ENCODE measurements at places on chromosomes 2 and 18.

DNA sequence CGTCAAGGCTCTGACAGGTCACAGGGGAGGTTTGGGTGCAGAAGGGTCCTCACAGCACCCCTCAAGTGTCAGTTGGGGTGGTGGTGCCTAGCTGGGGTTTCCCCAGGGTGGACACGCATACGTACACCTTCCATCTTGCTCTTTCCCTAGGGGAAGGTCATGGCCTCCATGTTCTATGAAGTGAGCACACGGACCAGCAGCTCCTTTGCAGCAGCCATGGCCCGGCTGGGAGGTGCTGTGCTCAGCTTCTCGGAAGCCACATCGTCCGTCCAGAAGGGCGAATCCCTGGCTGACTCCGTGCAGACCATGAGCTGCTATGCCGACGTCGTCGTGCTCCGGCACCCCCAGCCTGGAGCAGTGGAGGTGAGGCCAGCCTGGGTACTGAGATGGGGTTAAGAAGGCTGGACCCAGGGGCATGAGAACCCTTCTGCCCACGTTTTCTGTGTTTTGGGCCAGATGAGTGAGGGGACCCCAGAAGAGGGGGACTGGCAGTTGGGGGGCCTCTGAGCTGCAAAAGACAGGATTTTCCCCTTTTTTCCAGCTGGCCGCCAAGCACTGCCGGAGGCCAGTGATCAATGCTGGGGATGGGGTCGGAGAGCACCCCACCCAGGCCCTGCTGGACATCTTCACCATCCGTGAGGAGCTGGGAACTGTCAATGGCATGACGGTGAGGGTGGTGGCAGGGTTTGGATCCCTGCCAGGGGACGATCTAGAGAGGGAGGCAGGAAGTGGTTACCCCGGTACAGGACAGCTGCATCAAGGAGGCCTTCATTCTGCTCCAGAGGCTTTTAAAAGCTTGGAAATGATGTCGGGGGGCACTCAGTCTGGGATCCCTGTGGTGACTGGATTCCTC is 20.9 kb downstream of the SLC30A3 start:
- DNase-seq = no peak

DNA sequence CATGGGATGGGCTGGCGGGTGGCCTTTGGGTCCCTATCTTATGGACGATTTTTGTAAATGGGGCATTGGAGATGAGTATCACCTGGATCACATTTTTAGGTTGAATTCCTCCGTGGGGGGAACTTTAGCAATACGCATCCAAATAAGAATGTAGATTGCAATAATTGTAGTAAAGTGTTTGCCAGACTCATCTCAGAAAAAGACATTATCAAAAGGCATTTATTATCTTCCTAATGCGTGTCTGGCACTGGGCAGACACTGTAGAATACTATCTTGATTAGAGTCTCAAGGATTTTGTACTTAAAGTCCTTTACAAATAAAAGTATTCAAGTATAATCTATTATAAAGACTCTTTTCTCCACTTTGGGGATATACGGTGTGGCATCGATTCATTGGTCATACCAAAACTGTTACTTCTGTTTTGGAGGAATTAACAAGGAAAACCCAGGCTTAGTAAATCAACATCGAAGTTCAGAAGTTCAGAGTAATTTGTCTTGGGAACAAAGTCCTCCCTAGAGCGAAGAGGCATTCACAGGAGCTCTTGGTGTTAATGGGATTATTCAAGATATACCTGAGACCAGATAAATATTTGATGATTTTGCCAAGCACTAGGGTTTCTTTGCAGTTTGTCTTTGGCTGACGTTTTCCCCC is 578 bp upstream of the ACKR3 start:
- DNase-seq = no peak

DNA sequence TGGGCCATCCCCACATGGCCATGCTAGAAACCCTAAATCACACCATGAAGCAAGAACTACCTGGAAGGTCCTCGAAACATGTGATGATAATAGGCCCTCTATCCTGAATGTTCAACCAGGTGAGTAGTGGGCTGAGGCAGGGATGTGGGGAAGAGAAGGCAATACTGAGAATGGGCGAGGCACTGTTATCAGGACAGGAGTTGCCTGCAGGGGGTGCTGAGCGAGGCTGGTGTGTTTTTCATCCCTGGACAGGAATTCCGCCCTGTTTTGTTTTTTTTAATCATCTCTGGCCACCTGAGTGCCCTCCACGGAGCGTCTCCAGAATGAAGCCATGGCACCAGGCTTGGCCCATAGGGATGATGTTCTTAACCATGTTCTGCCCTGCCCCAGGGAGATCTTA is 103.0 kb upstream of the SOX11 start:
- no peak for DNase-seq

DNA sequence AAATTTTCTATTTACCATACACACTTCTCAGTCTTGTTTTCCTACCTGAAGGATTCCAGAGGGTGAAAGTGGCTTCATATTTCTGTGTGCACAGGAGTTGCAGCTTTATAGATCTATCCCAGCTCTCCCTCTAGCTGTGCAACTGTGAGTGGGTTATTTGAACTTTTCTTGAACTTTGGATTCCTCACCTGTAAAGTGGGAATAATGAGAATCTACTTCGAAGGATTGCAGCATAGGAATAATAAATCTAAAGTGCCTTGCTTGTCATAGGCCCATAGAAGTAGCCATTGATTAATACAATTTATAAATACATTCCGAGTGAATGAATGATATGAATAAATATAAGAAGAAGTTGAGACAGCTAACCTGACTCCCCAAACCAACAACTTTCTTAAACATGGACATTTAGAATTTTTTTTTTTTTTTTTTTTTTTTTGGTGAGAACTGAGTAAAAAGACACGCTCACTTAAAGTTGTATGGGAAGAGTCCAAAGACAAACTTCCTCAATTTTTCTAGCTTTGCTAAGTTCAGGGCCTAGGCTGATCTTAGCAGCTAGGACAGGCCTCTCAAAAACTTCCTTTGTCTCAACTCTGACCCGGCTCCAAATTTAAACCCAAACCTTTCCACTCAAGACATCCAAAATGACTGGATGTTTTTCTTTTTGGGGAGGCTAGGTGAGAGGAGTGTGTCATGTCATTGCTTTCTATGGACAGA is 203.3 kb upstream of the FBXO11 start:
- DNase-seq = no peak

DNA sequence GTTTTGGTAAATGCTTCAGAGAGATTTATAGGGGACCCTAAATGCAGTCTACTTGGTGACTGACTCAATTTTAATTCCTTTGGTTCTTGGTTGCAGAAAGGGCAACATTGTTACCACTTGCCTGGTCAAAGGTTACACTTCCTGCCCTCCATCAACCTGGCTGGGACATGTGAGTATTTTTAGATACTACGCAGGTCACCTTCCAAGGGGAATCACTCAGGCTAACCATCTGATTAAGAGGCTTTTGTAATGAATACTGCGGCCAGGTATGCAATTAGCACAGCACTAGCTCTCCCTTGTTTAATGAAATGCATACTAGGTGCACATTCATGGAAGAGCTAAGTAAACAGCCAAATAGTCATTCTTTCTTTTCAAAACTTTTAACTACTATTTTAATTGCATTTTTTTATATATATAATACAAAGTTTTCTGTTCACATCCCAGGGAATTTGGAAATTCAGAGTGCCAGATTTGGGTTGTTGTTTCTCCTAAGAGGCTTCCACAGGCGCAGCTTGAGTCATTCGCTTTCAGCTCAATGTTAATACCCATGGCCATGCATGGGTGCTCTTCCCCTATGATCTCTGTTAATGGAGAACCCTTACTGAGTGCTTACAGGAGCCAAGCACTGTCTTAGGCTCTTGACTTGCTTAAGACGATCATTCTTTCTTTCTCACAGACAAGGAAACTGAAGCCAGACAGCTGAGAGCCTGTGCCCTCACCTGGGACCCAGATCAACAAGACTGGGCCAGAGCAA is 152.2 kb downstream of the MTX2 start:
- no peak for DNase-seq

DNA sequence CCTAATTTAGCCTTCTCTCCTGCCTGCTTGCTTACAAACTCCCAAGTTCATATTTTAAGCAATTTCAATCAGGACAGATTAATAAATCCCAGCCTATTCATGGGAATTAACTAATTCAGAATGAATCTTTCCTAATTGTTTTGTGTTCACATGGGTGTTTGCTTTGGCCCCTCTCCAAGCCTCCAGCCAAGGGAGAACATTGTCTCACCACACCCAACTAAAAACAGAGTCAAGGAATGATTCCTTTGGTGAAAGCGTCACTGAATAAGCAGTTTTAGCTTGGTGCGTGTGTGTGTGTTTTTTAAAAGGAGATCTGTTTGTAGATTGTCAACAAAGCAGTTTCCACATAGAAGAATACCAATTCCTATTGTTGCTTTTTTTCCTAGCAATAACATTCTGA is 43.0 kb upstream of the DSG1 start:
- no peak for DNase-seq

GRCh38 chr2:127024769-127025358 is 82.1 kb downstream of the BIN1 start:
- DNase-seq = no peak

DNA sequence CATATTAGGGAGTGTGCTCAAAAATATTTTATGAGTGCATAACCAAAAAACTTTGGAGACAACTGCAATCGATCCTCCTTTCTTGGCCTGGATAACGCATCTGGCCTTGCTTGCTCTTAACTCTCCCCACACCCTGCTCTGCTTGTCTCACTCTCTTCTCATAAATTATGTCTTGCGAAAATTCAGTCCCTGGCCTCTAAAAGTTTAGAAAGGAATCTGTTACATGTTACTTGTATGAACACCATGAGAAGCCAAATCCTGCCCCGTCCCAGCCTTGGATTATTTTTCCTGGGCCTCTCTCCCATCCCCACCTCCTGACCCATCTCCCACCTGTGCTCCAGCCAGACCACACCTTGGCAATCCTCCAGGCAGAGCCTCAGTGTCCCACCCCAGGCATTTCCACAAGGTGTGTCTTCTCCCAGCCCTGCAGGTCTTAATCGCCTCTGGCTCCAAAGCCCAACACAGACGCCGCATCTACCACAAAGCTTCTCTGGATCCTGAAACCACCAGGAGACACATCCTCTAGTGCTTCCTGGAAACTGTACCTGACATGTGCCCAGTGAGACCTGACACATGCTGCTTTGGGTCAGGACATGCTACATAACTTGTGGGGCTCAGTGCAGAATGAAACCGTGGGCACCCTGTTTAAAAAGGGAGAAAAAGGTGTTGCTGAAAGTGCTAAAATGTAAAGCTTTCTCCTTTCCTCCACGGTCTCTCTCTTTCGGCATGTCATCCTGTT is 99.6 kb upstream of the ST3GAL5 start:
- DNase-seq = no peak

GRCh38 chr2:49928551-49928950 is 774.2 kb upstream of the FSHR start:
- DNase-seq = no peak

DNA sequence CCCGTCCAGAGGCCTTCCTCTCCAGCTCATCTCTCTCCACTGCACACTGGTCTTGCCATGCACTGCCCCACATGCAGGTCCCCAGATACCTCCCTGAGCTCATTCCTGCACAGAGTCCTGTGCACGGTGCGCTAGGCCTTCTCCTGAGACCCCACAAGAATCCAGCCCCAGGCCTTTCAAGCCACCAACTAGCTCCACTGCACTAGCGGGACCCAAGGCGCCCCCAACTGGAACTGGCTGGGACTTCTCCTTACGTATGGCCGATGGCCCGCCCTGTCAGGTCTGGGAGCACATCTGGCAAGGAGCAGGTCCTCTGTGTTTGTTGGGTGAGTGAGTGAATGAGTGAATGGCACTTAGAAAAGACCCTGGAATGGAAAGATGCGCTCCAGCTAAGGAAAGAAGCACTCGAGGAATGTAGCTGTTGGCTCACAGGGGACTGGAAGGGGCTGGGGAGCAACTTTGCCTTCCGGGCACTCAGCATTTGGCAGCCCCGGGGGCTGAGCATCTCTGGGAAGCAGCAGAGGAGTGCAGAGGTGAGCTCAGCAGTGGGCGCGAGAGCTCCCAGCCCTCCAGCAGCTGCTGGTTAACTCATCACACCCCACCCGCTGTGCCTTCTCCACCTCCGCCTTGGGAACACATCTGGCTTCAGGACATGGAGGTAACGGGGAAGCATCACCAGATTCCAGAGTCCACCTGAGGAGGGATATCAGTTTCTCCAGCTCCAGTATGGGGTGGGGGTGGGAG is 223.1 kb downstream of the GLI2 start:
- peak; percentile 5 for DNase-seq

GRCh38 chr2:212416086-212416485 is 122.5 kb downstream of the ERBB4 start:
- DNase-seq = no peak

- no peak for DNase-seq
Measured at GRCh38 chr2:70557171-70557838, 3.7 kb upstream of the TGFA start.

GRCh38 chr18:6363216-6363615 is 51.5 kb downstream of the L3MBTL4 start:
- DNase-seq = peak; percentile 1

DNA sequence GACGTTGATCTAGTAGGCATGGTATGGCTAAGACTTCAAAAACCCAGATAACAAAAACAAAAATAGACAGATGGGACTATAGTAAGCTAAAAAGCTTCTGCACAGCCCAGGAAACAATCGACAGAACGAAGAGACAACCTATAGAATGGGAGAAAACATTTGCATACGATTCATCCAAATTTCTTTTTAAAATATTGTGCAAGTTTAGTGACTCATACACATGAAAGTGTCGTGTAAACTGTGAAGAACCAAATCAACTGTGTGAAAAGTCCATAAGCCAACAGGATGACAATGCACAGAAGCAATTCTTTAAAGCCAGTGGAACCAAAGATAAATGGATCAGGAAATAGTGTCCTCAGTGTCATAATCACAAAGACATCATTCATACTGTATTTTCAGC is 671.1 kb downstream of the RNF144A start:
- peak; percentile 44 for DNase-seq

DNA sequence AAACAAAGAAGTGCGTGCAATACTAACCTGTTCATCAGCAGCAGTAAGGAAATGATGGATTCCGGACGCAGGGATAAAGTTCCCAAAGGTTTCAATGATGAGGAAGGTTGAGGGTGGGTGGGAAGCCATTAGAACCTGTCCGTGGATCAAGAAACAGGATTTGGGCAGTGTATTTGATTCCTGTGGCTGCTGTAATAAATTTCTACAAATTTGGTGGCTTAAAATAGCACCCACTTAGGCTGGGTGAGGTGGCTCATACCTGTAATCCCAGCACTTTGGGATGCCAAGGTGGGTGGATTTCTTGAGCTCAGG is 5.1 kb upstream of the SDC1 start:
- no peak for DNase-seq

DNA sequence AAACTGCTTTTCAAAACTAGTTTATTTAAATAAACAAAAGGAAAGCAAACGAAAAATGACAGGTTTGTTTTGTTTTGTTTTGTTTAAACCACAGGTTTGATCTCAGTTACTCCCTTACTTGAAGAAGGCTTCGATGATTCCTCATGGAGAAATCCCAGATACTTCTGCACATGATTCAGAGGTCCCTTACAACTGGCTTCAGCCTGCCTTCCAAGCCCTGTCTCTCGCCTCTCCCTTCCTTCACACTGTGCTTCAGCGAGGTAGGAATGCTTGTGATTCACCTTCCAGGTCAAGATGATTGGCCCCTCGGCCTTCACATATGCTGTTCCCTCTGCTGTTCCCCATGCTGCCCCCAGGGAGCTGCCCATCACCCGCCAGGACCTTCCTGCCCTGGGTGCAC is 104.1 kb upstream of the ITGA6 start:
- DNase-seq = no peak

- no peak for DNase-seq
Measured at GRCh38 chr18:48784656-48785055, 166.1 kb downstream of the SMAD7 start.

- no peak for DNase-seq
Measured at GRCh38 chr2:32278478-32278853, 762 bp downstream of the YIPF4 start.

- DNase-seq = peak; percentile 43
Measured at GRCh38 chr2:24021122-24021998, 11.5 kb downstream of the MFSD2B start.

- no peak for DNase-seq
Measured at GRCh38 chr2:148044322-148044721, 23.4 kb downstream of the MBD5 start.
